Activated naive CD4-positive, alpha-beta T cell (primary cell): ENCODE measurements at places on chromosomes 1 and 21.

GRCh38 chr1:64404202-64404601 is 65.7 kb upstream of the CACHD1 start:
- DNase-seq: no peak

DNA sequence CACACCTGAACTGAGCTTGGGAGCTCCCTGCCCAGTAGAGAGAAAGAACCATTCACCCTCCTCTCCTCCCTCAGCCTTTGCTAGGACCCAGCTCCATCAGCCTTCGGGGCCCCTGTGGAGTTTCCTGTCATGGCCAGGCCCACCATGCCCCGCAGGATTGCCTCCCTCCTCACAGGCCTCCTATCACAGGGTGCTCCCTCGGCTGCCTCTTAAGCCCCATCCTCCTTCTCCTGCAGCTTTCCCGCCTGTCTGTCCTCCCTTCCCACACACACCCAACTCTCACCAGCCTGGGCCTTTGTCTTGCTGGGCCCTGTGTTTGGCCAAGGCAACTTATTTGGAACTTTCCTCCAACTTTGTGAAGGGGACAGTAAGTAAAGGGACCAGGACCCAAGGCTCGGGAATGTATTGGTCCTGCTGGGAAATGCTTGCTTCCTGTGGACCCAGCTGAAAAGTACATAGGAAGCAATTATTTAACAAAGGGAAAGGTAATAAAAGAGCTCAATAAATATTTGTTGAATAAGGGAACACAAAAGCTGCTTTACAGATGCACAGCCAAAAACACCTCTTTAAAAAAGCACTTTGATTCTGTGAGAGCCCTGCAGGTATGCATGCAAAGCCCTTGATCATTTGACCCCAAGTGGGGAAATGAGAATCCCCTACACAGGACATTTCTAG is 31.6 kb upstream of the TENT5C start:
- no peak for DNase-seq

- no peak for DNase-seq
Measured at GRCh38 chr1:119582801-119583200, 65.3 kb downstream of the ZNF697 start.

DNA sequence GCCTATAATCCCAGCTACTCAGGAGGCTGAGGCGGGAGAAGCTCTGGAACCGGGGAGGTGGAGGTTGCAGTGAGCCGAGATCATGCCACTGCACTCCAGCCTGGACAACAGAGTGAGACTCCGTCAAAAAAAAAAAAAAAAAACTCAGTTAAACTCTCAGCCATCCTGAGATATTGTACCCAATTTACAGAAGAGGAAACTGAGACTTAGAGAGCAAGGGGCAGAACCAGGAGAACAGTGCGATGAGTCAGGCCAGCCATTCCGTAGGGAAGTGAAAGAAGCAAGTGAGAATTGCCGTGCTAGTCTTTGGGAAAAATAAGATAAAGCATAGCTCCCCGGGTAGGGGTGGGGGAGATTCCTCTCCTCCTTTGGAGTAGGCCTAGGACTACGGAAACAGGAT is 69.7 kb downstream of the SETD4 start:
- no peak for DNase-seq

- DNase-seq: no peak
Measured at GRCh38 chr1:174230399-174230798, 71.1 kb downstream of the RABGAP1L start.

GRCh38 chr1:23559985-23560741 is 862 bp upstream of the ID3 start:
- DNase-seq: no peak
